Aorta (tissue), 5 donors: ENCODE measurements at places on chromosomes 4 and X. TPM values are rescaled to one million over a fixed set of nuclear protein-coding genes. Genes with fewer than 3 reads are reported as not detected.

ERAS gene
- total RNA-seq, result not detected

MID1 gene
- total RNA-seq, result 34.7 TPM

TLR1 gene
- 29.7 TPM for total RNA-seq

RPL34 gene
- 1,116 TPM for total RNA-seq

TLR3 gene
- total RNA-seq, result 14.9 TPM

GRCh38 chr4:160175064-160175643, 1072.3 kb downstream of the RAPGEF2 start:
- no peaks in the 10 kb centered on the region for H3K27me3 ChIP-seq
- no peaks in the 10 kb centered on the region for H3K36me3 ChIP-seq
- no peak overlapping the region for H3K27ac ChIP-seq
- no peaks in the 10 kb centered on the region for H3K4me1 ChIP-seq

GRCh38 chr4:109010521-109010920, 247.7 kb upstream of the ETNPPL start:
- H3K27ac ChIP-seq, result no peak overlapping the region
- H3K4me3 ChIP-seq, result no peak overlapping the region
- no peak for DNase-seq
- no peaks in the 10 kb centered on the region for H3K27me3 ChIP-seq
- no peaks in the 10 kb centered on the region for H3K4me1 ChIP-seq
- H3K36me3 ChIP-seq, result no peaks in the 10 kb centered on the region

DNA sequence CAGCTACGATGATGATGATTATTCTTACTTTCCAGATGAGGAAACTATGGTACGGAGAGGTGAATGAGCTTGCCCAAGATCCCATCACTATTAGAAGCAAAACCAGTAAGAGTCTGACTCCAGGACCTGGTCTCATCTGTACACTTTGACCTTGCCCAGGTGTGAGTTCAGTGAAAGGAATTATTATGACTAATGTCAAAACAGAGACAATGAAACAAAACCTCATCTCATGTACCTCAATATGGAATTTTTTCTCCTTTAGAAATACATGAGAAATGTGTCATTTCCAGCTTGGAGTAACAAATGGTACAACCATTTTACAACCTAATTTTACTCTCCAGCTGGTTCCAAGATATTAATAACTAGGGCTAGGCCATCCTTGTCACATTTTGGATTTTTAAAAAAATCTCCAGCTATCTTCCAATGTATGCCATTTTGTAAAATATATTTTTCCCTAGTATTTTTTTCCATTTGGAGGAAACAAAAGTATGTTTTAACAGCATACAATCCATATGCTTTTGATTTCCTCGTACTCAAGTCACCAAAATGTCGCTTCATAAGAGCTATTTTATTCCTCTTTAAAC, 213.8 kb downstream of the PTTG2 start:
- H3K36me3 ChIP-seq, result no peaks in the 10 kb centered on the region
- H3K27me3 ChIP-seq, result no peaks in the 10 kb centered on the region
- no peaks in the 10 kb centered on the region for H3K4me1 ChIP-seq
- no peak overlapping the region for H3K27ac ChIP-seq
- H3K4me3 ChIP-seq, result no peak overlapping the region
- DNase-seq, result no peak

DNA sequence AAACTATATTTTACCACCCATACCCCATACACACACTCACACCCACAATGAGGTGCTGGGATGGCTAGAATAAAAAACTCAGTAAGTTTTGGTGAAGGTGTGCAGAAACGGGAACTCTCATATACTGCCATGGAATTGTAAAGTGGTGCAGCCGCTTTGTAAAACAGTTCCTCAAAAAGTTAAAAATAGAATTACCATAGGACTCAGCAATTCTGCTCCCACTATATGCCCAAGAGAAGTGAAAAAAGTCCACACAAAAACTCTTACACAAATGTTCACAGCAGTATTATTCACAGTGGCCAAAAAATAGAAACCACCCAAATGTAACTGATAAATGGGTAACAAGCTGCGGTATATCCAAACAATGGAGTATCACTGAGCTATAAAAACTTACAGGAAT, 6.5 kb downstream of the CENPU start:
- no peak overlapping the region for H3K27ac ChIP-seq
- H3K4me1 ChIP-seq, result no peaks in the 10 kb centered on the region
- H3K4me3 ChIP-seq, result no peak overlapping the region
- no peaks in the 10 kb centered on the region for H3K36me3 ChIP-seq

DNA sequence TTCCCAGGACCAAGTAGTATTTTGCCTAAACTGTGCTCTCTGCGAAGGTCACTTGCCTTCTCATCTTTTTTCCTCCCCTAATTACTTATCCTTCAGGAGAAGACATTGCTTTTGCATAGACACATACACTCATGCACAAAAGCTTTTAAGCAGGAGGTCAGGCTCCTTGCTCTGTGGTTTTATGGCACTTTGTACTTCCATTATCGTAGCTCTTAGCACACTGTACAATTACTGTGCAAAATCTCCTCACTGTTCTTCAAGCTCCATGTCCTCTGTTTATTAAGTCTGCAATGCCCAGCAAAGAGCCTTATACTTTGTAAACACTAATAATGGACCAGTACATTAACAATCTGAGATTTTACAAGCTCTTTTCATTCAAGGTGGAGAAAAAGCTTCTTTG, 188.4 kb upstream of the GNPDA2 start:
- no peaks in the 10 kb centered on the region for H3K36me3 ChIP-seq
- no peaks in the 10 kb centered on the region for H3K4me1 ChIP-seq
- no peak for DNase-seq

GRCh38 chr4:94285666-94286065, 57.0 kb downstream of the HPGDS start:
- H3K4me3 ChIP-seq, result no peak overlapping the region
- H3K27ac ChIP-seq, result no peak overlapping the region
- no peaks in the 10 kb centered on the region for H3K4me1 ChIP-seq
- H3K36me3 ChIP-seq, result no peaks in the 10 kb centered on the region
